ENCODE measurements at places on chromosomes 5 and 9.

DNA sequence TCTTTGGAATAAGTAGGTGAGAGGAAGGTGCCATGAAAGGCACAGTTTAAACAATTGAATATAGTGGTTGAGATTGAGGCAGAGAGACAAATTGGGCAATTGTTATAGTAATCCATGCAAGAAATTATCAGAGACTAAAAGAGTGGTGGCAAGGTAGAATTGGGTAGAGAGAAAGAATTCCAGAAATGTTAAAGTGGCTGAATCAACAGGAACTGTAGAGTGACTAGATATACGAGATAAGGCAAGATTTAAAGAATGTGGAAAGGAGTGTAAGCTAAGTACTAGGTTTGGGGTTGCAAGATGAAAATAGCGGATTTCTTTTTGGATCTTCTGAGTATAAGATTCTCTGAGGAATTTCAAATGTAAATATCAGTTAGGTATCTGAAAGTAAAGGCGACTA, 285.2 kb downstream of the DMRTA1 start:
- no peak for DNase-seq

GRCh38 chr5:6492934-6493333, 44.3 kb downstream of the UBE2QL1 start:
- no peak for DNase-seq

GRCh38 chr5:155665361-155665760, 651.8 kb downstream of the KIF4B start:
- DNase-seq, result no peak

- no peak for DNase-seq
These were observed 262.7 kb upstream of the KLF9 start for GRCh38 chr9:70677055-70677735.

- no peak for DNase-seq
These were observed 1.4 kb upstream of the CSNK1A1 start for GRCh38 chr5:149552553-149553160.

DNA sequence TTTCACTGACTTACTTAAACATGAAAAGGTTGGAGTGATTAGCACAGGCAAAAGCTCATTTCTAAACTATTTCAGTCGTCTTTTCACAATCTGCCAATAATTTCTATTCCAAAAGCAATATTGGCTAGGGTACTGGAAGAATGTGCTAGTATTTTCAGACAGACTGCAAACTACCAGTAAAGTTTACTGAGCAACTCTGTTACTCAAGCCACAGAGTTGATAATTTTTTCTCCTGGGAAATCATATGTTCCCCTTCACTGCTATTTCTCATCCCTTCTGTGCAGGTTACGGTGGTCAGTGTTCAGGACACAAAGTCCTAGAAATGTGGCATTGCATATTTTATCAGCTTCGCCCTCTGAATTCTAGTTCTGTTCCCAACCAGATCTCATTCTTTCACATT, 343.3 kb upstream of the TNC start:
- no peak for DNase-seq

DNA sequence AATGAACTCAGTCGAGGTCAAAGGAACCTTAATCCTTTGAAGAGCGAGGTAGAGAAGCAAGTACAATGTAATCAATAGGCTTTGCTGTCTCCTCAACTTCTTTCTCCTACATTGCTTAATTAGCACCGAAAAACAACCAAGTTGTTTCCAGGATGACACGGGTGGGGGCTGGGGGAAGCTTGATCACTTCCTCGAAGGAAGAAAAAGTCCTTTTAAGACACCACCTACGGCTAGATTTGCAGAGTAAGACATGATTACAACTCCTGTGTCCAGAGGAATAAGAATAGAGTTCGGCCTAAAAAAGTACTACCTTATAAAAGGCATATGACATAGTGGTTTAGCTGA, 811 bp upstream of the ARRDC3 start:
- no peak for DNase-seq

DNA sequence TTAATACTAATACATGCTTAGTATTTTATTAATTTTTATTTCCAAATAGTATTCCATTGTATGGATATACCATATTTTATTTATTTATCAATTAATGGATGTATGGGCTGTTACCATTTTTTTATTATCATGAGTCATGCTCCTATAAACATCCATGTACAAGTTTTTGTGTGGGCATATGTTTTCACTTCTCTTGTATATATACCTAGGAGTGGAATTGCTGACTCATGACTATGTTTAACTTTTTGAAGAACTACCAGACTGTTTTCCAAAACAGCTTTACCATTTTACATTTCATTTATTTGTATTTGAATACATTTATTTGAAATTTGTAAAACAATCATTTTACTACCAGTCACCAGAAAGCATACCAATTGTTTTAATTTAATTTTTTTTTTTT, 14.1 kb upstream of the LRRC19 start:
- DNase-seq, result no peak

- DNase-seq, result no peak
These were observed 312 bp downstream of the SET start for GRCh38 chr9:128689293-128689774.

GRCh38 chr9:126317513-126317912, 9.1 kb upstream of the MVB12B start:
- DNase-seq, result no peak

DNA sequence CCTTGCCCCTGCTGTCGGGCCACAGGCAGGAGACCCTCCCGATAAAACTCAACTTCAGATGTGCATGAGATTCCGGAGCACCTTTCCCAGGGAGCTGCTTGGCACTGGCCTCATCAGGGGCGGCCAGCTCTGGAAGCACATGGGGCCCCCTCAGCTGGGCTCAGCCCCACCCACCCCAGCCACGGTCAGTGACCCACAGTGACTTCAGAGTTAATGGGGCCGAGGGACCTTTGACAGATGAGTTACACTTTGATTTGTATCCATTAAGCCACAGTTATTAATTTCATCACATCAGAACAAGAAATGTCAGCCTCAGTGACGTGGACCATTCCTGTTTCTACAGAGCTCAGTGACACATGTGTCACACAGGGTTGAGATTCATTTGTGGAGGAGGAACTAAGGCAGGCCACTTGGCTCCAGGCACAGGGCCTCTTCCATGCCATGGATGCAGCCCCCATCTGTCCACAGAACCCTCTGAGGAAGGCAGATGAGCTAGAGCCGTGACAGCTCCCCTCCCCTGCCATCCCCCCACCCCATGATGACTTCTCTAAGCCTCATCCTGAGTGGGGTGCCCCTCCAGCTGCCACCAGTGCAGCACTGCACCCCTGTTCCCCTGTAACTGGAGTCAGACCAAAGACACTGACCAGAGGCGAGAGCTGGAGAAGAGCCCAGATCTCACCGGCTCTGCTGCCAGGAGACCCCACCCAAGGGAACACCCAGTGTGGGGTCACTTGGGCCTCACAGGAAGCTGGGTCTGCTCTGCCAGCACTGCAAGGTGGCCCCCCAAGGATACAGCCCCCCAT, 69.4 kb upstream of the ADAMTS2 start:
- DNase-seq, result no peak

- peak; percentile 23 for DNase-seq
These were observed 1.0 kb downstream of the SET start for GRCh38 chr9:128689820-128690683.

GRCh38 chr5:99544356-99544755, 615.5 kb upstream of the CHD1 start:
- DNase-seq, result no peak

GRCh38 chr5:32462618-32463017, 18.1 kb upstream of the ZFR start:
- no peak for DNase-seq

DNA sequence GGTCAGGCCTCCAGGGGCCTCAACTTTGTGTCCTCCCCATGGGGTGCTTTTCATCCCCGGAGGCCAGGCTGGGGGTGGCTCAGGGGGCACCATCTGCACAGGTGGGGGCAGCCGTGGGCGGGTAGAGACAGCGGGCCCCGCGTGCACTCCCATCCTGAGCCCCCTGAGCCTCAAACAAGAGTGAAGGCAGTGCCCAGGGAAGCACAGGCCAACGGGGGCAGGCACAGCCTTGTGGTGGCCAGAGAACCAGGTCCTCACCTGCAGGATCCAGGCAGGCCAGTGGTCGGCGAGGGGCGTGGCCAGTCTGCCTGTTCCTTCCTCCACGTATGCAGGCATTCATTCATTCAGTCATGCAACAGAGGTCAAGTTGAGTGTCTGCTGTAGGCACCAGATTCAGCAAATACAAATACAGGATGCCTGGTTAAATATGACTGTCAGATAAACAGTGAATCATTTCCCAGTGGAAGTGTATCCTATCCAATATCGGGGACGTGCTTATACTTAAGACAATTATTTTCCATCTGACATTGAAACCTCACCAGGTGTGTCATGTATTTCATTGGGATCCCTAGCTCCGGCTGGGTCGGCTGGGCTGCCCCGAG, 22.3 kb downstream of the KCNT1 start:
- DNase-seq, result no peak

- DNase-seq, result no peak
These were observed 41.4 kb upstream of the PJA2 start for GRCh38 chr5:109451146-109451545.

DNA sequence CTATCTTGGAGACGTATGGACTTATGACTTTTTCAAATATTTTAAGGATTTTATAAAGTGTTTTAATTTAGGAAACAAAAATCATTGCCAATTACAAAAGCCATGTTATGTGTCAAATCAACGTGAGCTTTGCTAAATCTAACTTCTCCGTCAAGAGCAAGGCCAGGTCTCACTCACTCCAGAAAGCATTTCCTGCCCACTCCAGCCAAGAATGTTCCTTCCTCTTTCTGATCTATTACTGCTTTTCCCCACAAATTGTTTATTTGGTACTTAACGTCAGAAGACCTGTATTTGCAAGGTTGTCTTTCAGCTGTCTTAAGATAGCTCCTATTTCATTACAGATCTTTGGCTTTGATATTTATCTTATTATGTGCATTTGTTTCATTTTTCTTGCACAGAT, 193.5 kb upstream of the HAPLN1 start:
- DNase-seq, result no peak

DNA sequence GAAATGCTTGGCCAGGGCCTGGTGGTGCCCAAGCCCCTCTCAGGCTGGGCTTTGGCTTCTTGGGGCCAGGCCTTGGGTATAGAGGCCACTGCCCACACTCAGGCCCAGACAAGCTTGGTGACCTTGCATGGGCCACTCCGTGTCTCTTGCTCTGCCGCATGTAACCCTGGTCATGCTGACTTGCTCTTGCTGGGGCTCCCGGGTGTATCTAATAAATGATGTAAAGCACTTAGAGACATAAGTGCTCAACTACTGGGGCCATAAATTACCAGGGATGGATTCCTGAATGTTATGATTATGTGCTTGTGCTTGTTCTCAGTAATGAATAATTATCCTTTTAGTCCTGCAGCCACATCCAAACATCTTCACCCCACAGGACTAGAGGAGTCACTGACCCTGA, 54.0 kb downstream of the C5orf15 start:
- no peak for DNase-seq

- no peak for DNase-seq
These were observed 43.1 kb downstream of the COL27A1 start for GRCh38 chr9:114198249-114199040.

DNA sequence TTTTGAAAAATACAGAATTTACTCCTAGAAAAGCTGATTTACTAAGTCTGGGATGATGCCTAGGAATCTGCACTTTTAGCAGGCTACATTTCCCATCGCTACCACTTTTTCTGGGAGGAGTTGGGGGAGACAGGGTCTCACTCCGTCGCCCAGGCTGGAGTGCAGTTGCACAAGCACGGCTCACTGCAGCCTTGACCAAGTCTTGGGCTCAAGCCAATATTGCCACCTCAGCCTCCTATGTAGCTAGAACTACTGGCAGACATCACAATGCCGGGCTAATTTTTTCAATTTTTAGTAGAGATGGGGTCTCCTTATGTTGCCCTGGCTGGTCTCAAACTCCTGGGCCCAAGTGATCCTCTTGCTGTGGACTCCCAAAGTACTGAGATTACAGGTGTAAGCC, 85.9 kb downstream of the NR6A1 start:
- no peak for DNase-seq

DNA sequence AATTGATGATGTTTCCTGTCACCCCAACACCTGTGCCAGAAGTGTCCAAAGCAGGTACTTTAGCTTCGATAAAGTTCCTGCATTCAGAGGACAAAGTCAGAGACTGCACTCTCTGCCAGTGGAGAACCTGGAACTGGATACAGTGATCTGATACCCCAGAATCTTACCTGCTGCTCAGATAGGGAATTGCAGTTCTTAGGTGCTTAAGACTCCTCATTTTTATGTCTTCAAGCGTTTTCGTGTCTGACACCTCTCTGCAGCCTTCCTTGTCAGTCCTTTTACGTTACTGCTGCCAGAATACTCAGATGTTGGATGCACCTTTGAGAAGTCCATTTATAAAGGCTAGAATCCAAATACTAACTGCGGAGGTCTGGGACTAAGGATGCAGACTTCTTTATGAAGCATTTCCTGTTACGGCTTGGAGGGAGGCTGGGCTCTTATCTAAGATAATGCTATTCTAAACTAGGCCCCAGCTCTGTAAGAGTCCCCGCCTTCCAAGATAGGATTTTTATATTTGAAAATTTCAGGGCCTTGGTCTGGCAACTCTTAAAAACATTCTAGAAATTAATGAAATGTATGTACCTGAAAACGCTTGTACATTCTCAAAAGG, 1.9 kb downstream of the ISOC1 start:
- DNase-seq, result no peak

DNA sequence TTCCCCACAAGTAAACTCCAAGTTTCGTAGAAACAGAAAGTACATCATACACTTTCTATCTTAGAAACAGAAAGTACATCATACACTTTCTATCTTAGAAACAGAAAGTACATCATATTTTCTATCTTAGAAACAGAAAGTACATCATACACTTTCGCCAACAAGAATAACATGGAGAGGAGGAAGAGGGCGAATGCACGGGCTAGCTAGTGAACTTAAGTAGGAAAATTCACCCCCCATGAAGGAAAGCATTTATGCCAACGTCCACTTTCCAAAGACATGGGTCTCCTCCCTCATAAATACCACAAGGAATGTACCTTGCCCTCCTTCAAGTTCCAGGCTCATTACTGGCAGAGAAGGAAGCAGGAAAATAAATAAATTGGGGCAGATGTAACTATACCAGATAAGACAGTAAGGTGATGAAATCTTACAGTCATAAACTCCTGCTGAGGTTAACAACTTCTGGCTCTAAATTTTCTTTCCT, 64.7 kb downstream of the FRMD3 start:
- peak; percentile 74 for DNase-seq

- no peak for DNase-seq
These were observed 34.4 kb downstream of the P4HA2 start for GRCh38 chr5:132193165-132193694.

DNA sequence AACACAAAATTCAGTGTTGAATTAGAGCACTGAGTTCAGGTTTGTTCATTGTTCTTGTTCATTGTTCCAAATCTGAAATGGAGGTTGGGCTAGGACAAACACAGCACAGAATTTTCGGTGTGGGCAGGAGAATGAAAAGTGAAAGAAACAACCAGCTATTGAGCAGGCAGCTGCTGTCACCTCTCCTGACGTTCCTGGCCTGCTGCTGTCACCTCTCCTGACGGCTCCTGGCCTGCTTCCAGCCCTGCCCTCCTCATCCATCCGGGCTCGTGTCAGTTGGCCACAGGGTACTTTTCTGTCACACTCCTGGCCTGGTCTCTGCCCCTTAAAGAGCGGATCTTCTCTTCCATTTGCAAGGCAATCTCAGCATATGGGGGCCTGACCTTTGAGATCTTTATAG, 45.2 kb upstream of the CKMT2 start:
- no peak for DNase-seq

GRCh38 chr5:137533963-137534362, 34.8 kb upstream of the SPOCK1 start:
- DNase-seq, result no peak

GRCh38 chr9:95627802-95628201, 111.0 kb upstream of the PTCH1 start:
- no peak for DNase-seq

GRCh38 chr9:5890641-5891040, at the start of gene MLANA:
Gene MLANA (plus strand): TSS chr9:5890889. CDS start chr9:5892475, 1,586 bp downstream.
- no peak for DNase-seq

- no peak for DNase-seq
These were observed 535.0 kb upstream of the MEF2C start for GRCh38 chr5:89417990-89418389.
